ENCODE measurements at places on chromosomes 5 and 9.

GRCh38 chr5:103514371-103514770 is 48.2 kb downstream of the NUDT12 start:
- DNase-seq = no peak

- DNase-seq = no peak
Observed at GRCh38 chr9:135471791-135472640, 7.6 kb upstream of the PPP1R26 start.

GRCh38 chr5:131942016-131942415 is 3.4 kb downstream of the MEIKIN start:
- DNase-seq = no peak

GRCh38 chr5:175457466-175457865 is 13.5 kb upstream of the DRD1 start:
- DNase-seq = no peak

GRCh38 chr9:131773911-131774379 is 34.1 kb upstream of the RAPGEF1 start:
- no peak for DNase-seq

- no peak for DNase-seq
Observed at GRCh38 chr5:7850395-7851239, at the start of gene CFAP90. Gene CFAP90 (minus strand): TSS chr5:7851133. CDS start chr5:7851021, 112 bp downstream.

- DNase-seq = no peak
Observed at GRCh38 chr5:11104651-11105112, 343.6 kb upstream of the DAP start.

DNA sequence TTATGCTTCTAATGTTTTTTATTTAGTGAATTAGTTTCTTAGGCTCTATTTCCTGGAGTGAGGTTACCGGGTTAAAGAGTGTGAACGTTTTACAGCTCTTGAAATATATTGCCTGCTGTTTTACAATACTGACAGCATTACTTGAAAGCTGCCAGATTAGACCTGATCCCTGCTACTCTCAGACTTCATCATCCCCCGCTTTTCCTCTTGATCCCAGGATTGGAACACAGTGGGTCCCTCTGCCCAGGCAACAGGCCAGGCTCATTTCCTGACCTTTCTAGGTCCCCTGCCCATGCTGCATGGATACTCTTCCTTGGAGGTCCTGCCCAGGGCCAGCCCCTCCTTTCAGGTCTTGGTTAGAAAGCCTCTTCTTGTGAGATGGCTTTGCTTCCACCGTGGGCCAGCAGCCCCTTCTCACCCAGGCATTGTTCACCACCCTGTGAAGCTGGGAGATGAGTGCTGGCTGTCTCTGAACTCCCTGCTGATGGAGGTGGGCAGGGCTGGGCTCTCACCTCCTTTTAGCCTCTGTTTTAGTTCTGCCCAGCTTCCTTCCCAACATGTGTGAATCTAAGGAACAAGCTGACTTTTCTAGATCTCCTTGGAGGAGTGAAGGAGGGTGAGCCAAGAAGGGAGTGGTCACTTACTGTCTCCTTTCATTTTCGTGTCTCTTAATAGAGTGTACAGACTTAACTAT is 15.5 kb upstream of the FAM120AOS start:
- no peak for DNase-seq

GRCh38 chr9:103304797-103305196 is 309.7 kb downstream of the CYLC2 start:
- DNase-seq = no peak

DNA sequence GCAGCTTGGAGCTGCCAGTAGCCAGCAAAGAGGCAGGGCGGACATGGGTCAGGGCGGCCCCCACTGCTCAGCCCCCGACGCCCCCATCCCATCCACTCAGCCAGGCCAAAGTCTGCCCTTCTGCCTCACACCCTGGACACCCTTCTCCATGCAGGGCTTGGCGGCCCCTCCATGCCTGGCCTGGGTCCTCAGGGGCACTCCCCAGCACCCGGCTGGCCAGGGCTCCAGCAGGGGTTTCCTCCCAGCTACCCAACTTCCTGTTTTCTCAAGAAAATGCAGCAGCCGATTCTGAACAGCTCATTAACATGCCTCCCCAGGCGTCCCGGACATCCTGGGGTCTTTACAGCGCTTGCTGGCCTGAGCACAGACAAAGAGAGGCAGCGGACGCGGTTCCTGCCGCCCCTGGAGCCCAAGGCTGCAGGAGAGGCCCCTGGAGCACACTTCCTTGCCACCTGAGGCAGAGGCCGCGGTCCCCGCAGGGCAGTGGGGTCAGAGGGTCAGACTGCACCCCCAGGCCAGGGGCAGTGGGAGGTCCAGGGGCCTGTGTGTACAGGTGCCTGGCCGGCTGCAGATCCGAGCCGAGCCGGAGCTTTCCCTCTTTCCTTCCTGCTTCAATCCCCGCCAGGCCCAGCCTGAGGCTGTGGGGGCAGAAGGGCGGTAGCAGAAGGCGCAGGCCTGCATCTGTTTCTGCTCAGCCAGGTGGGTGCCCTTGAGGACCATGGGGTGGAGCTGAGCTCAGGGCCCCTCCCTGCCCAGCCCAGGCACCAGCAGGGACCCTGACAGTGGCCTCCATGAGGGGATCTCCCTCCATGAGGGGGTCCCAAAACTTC is 18.7 kb upstream of the NRARP start:
- no peak for DNase-seq

GRCh38 chr5:61303346-61303745 is 28.7 kb upstream of the ZSWIM6 start:
- DNase-seq = no peak

GRCh38 chr5:68187268-68188055 is 28.1 kb upstream of the PIK3R1 start:
- no peak for DNase-seq

GRCh38 chr9:19879062-19879461 is 90.2 kb upstream of the SLC24A2 start:
- DNase-seq = no peak

DNA sequence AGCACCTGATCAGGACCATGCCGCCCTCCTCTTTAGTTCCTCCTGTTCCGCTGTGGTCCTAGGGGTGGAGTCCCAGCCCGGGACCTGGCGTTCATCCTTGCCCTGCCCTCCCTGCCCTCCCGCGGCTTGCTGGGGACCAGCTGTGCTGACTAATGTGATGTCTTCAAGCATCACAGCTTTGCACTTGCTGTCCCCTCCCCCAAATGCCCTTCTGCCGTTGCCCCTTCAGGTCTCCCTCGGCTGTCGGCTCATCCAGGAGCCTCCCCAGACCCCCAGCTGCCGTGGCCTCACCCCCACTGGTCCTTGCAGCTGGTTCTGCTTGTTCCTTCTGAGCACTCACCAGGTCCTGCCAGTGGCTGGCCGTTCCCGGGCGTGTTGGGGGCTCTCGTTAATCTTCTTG is 19.9 kb downstream of the RXRA start:
- no peak for DNase-seq

DNA sequence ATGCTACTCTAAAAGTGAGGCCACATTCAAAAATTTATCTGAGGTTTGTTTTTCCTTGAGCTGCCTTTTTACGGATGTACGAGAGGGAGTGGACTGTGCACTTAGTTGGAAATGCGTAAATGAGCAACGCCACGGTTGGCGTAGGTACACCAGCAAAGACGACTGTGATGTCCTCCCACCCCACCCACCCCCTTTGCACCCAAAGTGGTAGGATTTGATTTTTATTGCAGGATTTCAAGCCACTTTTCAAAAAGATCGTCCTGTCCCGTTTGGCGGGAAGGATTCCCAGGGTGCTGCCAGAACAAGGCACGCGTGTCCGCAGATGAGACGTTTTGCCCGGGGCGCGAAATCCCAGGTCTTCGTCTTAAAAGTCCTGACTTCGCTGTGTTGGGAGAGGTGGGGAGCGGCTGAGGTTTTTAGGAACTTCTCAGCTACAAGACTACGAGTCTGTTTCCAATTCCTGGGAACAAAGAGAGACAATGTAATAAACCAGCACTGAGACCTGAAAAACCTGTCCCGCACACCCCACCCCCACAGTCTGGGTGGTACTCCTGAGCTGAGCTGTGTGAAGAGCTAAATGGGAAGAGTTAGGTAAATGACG is 1.0 kb upstream of the TLE1 start:
- no peak for DNase-seq

DNA sequence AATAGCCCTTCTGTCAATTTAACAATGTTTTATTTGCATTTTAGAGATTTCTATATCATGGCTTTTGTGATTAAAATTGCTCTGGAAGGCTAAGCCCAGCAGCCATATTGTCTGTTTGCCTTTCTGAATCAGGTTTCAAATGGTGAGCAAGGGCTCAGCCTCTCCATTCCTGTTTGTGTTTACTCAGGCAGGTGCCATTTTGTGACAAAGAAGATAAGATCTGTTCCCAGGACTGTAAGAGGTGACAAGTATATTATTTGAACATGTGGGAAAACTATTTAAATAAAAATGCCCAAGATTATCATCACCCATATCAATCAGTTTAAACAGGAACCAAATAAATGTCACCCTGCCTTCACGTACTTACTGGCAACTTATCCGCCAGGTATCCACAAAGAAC is 641.3 kb upstream of the KLF4 start:
- no peak for DNase-seq

GRCh38 chr5:137072361-137073115 is 426.6 kb downstream of the SPOCK1 start:
- no peak for DNase-seq

GRCh38 chr5:43571237-43571636 is 14.4 kb upstream of the PAIP1 start:
- DNase-seq = no peak

DNA sequence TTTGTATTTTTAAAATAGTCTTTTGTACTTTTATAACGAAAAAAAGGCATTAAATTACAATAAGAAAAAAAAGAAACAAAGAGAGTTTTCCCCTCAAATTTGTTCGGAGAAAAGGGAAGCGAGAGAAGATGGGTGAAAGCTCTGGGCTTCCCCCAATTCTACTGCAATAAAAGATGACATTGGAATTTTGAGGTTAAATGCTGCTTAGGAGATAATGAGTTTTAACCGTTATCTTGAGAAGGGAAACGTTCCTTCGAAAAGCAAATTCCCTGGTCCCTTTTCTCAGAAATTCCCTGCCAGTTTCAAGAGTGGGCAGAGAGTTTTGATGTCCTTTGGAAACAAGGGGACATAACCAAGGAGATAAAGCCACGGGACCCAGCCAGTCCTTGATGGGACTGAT is 18.4 kb upstream of the ERGIC1 start:
- DNase-seq = no peak

DNA sequence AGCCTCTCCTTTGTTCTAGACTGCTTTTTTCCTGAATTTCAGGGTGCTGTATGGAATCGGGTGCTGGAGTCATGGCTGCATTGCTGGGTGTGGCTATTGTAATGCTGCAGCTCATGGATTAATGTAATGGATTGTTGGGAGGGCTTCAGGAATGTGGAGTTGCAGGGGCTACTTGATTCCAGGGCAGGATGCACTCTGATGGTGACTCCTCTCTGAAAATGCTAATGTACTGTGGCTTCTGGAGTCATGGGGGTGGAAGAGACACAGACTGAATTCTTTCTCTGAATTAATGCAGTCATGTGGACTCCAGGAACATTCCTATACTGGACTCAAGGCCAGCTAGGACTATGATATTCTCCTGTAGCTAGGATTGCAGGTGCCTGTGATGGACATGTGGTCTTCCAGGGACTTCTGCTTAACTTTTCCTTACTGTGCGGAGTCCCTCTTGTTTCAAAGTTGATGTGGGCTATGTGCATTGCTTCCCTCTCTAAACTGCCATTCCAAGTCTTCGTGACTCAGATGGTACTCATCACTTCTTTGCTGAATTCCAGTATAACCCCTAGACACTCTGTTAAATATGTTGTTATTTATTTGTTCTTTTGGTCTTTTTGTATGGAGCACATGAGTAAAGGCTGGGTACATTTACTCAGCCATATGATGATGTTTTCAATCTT is 396.2 kb downstream of the KCTD16 start:
- DNase-seq = no peak

DNA sequence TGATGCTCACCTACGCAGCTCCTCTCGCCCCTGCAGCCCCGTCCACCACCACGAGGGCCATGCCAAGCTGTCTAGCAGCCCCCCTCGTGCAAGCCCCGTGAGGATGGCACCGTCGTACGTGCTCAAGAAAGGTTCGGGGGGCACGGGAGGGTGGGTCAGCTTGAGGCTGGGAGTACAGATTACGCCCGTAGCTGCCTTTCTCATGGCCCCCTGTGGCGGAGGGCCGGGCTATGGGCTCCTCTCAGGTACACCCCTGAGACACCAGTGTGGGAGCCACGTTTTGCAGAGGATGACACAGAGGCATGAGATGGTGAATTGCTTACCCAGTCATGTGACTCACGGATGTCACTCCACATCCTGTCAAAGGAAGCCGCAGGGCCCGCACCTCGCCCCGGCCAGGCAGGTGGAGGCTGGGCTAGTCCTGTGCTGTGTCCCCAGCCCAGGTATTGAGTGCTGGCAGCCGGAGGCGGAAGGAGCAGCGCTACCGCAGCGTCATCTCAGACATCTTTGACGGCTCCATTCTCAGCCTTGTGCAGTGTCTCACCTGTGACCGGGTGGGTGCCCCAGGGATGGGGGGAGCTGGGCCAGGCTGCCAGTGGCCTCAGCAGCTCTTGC is 33.7 kb downstream of the USP20 start:
- DNase-seq = no peak

- no peak for DNase-seq
Observed at GRCh38 chr9:127967151-127967809, 13.5 kb downstream of the EEIG1 start.

- DNase-seq = no peak
Observed at GRCh38 chr9:89879701-89880100, 274.9 kb downstream of the GADD45G start.

- DNase-seq = no peak
Observed at GRCh38 chr5:15290953-15291352, 209.0 kb upstream of the FBXL7 start.

DNA sequence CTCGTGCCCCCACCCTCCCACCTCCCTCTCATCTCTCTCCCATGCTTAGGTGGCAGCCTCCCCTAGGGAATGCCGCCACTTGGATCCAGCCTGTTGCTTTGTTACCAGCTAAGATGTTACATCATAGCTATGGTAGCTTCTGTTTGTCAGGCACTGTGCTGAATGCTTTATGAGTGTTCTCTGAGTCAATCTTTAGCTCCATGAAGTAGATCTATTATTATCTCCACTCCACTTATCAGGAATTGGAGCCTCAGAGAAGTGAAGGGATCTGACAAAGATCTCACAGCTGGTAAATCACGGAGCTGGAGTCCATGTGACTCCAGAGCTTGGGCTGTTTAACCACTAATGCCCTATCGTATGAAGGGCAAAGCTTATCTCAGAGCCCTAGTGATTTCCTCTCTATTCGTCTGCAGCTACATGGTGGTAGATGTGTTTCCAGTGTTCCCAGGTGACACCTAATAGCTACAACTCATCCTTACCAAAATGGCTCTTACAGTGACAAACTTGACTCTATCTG is 54.1 kb downstream of the GARNL3 start:
- DNase-seq = no peak

GRCh38 chr9:123697686-123698085 is 232.2 kb downstream of the DENND1A start:
- DNase-seq = no peak

- DNase-seq = no peak
Observed at GRCh38 chr5:178463321-178464155, 126.7 kb downstream of the COL23A1 start.

All from cortex of kidney (tissue), 1 donor.